ENCODE measurements at places on chromosomes 1 and 21. TPM values are rescaled to one million over a fixed set of nuclear protein-coding genes. Genes with fewer than 3 reads are reported as not detected.

DNA sequence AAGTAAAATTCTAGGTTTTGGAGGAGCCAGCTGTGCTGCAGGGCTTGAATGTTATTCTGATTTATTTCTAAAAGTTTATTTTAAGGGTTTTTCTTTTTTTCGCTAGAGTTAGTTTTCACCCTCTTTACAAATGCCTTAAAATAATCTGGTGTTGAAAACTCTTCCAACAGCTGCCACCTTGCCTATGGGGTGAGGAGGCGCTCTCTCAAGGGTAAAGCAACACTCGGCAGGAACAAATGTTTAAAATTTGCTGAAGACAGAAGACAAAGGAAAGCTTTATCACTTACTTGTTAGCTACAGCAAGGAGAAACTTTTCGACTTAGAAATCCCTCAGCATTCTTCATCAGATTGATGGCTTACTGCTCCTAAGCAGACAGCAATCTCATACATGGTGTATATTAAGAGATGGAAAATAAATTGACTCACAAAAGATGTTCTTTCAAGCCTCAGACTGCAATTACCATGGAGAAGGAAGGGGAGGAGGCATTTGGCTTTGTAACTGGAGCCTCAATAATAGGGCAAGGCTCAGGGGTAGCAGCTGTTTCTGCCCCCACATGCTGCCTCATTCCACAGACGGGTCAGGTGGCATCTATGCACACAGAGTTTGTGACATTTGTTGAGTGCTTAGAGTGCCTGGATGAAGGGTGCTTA, 79.8 kb upstream of the RALGPS2 start:
- DNase-seq, result no peak

- peak; percentile 94 for DNase-seq
Observed at GRCh38 chr1:21963477-21964217, 13.2 kb upstream of the CELA3B start.

DNA sequence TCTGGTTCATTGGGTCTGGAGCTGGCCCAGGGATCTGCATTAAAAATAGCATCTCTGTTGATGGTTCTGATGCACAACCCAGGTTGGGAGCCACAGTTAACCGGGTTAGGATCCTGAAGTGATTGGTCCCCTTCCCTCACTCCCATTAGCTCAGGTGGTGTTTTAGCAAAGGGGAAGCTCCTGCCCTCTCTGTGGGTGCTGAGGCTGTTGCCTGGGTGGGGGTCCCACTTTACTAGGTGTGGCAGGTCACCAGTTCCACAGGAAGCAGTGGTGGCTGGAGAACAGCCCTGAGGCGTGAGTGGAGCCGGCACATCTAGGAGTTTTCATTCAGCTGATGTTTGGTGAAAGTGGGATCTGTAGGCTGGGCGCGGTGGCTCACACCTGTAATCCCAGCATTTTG, 86.5 kb downstream of the MAN1C1 start:
- DNase-seq, result no peak

DNA sequence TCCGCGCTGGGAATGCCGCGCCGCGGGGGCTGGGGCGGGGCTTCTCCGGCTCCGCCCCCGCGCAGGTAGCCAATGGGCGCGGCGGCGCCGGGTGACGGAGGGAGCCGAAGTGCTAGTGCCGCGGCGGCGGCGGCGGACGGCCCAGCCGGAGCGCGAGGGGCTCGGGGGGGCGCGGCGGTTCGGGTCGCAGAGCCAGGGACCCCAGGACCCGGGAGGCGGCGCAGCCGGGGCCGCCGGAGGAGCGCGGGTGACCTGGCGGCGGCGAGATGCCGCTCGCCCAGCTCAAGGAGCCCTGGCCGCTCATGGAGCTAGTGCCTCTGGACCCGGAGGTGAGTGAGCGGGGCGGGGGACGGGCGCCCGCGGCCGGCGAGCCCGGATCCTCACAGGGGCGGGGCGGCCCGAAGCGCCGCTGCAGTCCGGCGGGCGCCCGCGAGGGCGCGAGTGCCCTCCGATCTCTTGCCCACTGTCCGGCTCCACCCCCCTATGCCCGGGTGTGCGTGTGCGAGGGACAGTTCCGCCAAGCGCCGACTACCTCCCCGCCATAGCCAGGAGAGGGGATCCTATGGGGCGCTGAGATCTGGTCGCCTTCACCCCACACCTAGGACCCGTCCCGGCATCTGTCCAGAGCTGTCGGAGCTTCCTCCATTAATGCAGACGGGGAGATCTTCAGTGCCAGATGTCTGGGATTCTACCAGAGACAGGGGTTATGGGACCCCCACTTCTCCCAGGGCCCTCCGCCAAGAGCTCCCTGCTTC, at the start of gene RPS6KA1:
Gene RPS6KA1 (plus strand): TSS at position 107 of the 755 bp plus-strand sequence. CDS start 160 bp downstream, at position 267.
- DNase-seq, result peak; percentile 47

FCN3 gene
- total RNA-seq, result not detected

CD1B gene
- total RNA-seq, result not detected

TMEM183A gene
- total RNA-seq, result 80.3 TPM

HES3 gene
- total RNA-seq, result not detected

AGT gene
- not detected for total RNA-seq
